ENCODE measurements at places on chromosomes 4 and X.

GRCh38 chrX:55638933-55639332 lies 15.7 kb downstream of the FOXR2 start:
- no peak for DNase-seq

DNA sequence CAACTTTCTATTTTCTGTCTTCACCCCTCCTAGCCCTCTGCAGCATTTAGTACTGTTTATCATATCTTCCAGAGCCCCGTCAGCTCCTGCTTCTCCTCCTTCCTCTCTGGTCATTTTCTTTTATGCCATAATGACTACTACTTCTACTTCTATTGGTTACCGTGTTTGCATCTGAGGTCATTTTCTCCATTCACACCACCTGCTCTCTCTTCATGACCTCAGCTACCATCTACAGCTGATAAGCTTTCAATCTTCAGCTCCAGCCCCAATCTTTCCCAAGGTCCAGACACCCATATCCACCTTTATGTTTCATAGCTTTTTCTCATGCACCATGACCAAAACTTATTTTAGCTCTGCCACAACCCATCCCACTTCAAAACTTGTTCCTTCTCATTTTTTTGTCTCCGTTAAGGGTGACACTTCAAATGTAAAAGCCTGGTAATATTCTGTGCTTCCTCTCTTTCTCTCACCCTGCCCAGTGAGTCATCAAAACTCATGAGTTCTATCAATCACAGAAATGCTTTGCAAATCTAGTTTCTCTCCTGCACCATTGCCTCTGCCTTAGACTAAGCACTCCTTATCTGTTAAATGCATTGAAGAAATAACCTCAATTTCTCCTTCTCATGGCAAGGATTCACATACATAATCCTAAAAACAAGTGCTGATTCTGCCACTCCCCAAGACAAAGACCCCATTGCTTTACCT lies 71.3 kb upstream of the IQCM start:
- DNase-seq = no peak

DNA sequence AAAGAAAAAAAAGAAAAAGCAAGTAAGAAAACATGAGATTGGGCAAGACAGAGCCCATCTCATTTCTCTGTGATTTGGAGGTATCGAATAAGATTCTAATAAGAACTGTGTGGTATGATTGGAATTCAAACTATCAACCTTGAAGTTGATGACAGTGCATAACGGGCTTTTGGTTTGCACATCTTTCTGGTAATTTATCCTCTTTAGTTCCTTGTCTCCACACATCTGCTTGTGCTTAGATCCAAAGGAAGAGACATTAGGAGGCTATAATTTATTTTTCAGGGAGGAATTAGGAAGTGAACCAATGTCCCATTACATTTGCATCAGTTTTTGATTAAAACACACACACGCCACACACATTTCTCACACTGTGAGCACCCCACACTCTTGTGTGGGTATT lies 149.9 kb downstream of the ARSF start:
- DNase-seq = no peak

- no peak for DNase-seq
These were observed 194.1 kb downstream of the PTTG2 start for GRCh38 chr4:38154252-38154651.

DNA sequence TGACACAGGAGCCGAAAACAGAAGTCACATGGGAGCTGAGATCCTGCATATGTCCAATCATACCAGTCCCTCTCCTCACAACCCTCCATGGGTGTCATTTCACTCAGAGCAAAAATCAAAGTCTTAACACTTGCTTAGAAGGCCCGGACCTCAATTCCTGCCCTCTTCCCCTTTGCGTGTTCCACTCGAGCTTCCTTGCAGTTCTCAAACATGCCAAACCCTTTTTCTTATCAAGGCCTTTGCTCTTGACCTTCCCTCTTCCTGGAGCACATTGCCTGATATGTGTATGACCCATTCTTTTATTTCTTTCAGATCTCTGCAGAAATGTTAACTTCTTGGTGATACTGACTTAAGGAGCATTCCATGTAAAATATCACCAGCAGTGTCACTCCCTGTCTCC lies 87.0 kb upstream of the USP38 start:
- no peak for DNase-seq

GRCh38 chr4:152099981-152100378 lies 339.2 kb upstream of the GATB start:
- DNase-seq = no peak

GRCh38 chrX:43328358-43328946 lies 327.6 kb upstream of the MAOA start:
- no peak for DNase-seq

GRCh38 chr4:167421201-167421600 lies 186.9 kb upstream of the SPOCK3 start:
- DNase-seq = no peak

DNA sequence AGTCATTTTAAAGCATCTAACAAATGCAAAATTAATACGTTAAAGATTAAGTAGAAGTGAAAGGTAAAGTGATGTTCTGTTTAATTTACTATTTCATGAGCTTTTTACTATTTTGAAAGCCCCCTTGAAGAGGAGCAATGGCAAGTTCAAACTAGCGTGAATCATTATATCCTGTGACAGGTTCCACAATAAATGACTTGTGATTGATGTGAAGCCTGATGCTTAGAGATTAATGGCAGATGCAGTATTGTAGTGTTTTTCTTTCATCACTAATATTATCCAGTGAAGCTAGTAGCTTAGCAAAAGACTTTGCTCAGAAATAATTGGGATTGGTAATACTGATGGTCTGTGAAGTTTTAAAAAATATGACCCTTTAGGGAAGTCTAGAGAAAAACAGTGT lies 57.3 kb downstream of the STOX2 start:
- DNase-seq = no peak

DNA sequence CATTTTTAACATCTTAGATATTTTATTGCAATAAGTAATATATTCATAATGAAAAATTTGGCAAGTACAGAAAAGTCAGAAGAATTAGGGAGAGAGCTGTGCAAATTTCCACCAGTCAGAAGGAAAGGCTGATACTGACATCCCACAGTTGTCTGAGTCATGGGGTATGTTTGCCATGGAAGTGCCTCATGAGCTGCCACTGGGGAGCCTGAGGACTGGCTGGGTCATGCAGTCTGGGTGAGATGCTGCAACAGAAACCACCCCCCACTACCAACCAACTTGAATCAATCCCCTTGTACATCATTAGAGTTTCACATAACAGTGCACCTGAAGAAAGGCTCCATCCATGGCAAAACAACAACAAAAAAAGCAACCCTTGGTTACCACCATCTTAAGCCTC lies 45.2 kb upstream of the ENPP6 start:
- DNase-seq = no peak

GRCh38 chrX:84710611-84711010 lies 208.4 kb upstream of the HDX start:
- DNase-seq = no peak

DNA sequence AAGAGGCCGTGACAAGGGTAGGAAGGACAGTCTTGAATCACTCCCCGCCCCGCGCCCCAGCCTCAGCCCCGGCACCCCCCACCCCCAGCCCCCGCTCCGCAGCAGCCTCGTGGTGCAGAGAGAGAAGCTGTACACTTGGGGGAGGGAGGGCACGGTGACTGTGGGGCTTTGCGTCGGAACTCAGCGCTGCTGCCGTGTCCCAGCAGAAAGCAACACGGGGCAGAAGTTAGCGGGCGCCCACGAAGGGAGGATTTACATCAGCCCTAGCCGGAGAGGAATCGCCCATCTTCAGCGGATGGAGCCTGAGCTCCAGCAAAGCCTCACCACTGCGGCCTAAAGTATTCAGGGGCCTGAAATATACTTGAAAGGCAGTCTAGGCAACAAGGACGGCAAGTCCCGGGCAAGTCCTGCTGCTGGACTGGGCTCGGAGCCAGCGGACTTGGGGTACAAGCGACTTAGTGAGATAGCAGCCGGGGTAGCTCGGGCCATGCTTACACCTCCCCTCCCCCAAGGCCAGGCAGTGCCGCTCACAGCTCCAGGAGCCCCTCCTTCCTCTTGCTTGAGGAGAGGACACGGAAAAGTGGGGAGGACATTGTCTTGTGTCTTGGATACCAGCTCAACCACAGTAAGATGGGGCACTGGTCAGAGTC lies 18.5 kb upstream of the OPN1LW start:
- DNase-seq = no peak

- DNase-seq = no peak
These were observed 61.0 kb downstream of the ENOPH1 start for GRCh38 chr4:82491251-82491960.

- DNase-seq = peak; percentile 20
These were observed 57.2 kb upstream of the BEX4 start for GRCh38 chrX:103157496-103158316.

DNA sequence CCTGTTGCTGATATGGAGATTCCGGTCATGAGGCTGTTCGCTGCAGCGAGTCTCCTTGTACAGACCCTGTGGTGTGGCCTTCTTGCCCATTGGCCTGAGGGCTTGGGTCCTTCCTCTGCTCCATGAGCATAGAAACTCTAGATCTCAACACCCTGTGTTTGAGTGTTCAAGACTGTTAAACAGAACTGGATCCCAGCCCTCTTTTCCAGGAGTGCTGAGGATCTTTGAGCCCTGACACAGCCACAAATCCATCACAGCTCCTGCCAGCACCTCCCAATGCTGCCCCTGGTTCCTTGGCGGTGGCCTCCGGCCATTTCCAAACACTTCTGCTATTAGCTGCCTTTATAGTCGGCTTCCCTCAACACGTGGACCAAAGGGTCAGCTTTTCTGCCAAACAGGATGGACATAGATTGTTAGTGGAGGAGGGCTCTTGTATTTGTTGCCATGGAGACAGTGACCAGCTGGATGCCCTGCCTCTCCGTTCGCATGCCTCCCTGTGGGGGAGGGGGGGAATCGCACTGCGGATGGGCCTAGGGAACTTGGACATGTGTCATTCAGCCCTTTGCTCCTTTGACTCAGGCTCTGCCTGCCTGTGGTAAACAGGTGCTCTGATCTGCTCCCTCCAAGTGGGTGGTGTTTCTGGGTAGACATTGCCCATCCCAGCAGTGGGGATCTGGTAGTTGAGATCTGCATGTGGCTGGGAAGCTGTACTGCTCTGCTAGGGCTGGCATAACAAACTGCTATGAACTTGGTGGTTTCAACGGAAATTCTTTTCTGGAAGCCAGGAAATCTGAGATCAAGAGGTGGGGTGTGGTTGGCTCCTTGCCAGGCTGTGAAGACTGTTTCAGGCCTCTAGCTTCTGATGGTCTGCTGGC lies 6.9 kb upstream of the WDR1 start:
- no peak for DNase-seq

- peak; percentile 21 for DNase-seq
These were observed 72.9 kb upstream of the STIM2 start for GRCh38 chr4:26787461-26788340.

DNA sequence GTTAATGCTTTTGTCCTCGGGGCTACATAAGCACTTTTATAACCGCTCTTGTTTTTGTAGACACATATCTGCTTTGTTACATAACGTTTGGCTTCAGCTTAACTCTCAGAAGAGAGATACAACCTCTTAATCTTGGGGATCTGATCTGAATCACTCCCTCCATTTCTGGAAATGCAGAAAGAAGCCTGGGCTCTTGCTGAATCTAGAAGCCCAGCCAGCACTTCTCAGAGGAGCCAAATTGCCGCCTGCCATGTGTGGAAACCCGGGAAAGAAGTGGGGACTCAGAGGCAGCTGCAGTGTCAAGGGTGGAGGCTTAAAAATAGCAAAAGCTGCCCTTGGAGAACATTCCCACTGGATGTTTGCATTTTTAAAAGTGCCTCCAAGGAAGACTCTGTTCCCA lies 69.3 kb upstream of the LDB2 start:
- DNase-seq = no peak

- peak; percentile 89 for DNase-seq
These were observed 237.5 kb downstream of the BCOR start for GRCh38 chrX:39859991-39860861.

GRCh38 chrX:45191383-45191782 lies 9.3 kb downstream of the DIPK2B start:
- DNase-seq = no peak

DNA sequence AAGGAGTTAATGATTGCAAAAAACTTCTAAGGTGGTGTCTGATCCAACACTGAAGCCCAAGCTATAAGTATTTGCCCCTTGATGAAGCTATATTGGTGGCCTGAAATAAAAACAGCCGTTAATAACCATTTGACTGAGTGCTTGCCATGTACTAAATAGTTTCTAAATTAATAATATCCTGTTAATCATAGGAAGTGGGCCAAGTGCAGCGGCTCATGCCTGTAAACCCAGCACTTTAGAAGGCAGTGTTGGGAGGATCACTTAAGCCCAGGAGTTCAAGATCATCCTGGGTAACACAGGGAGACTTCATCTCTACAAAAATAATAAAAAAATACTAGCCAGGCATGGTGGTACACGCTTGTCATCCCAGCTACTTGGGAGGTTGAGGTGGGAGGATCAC lies 8.3 kb downstream of the NDP start:
- no peak for DNase-seq

GRCh38 chr4:3520796-3521600 lies 11.2 kb downstream of the LRPAP1 start:
- DNase-seq = no peak

GRCh38 chr4:78120144-78120880 lies 63.2 kb downstream of the FRAS1 start:
- DNase-seq = no peak

DNA sequence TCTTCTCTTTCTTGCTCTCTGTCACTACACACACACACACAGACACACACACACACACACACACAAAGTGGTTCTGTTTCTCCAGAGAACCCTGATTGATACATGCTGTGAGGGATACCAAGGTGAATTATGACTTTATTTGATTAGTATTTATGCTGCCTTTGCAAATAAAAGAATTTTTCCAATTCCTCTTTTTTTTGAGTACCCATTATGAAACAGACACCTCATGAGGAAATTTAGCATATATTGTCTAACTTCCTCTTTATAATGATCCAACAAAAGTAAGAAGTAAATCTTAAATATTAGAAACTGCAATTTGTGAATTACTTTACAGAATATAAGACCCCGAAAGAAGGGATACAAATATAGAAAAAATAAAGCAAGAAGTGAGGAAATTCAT lies 14.3 kb upstream of the RAB28 start:
- DNase-seq = no peak

DNA sequence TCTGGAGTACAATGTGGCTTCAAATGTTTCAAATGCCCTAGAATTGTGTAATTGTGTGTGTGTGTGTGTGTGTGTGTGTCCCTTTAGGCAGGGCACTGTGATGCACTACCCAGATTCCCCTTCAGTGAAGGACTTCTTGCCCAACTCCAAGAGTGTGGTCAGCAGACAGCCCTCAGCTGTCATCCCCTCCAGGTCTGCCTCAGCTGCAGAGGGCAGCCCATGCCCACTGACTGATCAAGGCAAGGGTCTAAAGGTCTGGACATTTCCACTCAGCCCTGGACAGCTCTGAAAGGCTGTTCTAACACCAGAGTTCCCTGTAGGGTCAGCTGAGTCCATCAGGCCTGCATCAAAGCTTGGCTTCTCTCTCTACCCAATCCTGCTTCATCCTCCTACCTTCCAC lies 83.9 kb upstream of the USP9X start:
- no peak for DNase-seq
